IPS DF 6.9 (cell line): ENCODE measurements at places on chromosomes 1 and 21.
A peak's percentile ranks its signal among the peaks of the same experiment; 100 is the strongest.

GRCh38 chr1:221509575-221510355 is 232.1 kb downstream of the DUSP10 start:
- no peak for DNase-seq

- DNase-seq = no peak
These were observed 7.9 kb downstream of the PGBD2 start for GRCh38 chr1:248913933-248914332.

DNA sequence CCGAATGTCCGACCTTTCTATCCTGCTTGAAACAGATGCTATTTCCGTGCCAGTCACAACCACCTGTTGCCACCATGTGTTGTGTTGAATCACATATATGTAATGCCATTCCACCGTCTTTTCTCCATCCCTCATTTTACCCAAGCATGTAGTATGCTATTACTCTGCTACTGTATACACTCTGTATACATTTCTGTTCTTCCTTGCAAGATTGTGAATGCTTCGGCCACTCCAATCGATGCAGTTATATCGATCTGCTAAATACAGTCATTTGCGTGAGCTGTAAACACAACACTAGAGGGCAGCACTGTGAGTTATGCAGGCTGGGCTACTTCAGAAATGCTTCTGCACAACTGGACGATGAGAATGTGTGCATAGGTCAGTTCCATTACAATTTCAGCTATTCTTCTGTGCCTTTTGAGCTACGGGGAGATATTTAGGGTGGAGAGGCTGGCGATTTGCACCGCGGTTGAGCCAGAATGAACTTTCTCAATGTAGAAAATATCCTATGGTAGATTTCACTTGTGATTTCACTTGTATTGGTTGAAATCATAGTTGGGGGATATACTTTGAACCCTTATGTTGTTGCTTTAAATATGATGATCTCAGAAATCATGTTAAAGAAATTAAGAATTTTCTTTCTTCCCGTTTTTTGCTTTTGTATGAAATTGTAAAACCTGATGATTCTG is 289.8 kb downstream of the NTNG1 start:
- DNase-seq = peak; percentile 31

GRCh38 chr1:85245456-85245855 is 14.0 kb downstream of the C1orf52 start:
- no peak for DNase-seq

GRCh38 chr21:26405735-26406361 is 167.2 kb downstream of the CYYR1 start:
- DNase-seq = peak; percentile 11

DNA sequence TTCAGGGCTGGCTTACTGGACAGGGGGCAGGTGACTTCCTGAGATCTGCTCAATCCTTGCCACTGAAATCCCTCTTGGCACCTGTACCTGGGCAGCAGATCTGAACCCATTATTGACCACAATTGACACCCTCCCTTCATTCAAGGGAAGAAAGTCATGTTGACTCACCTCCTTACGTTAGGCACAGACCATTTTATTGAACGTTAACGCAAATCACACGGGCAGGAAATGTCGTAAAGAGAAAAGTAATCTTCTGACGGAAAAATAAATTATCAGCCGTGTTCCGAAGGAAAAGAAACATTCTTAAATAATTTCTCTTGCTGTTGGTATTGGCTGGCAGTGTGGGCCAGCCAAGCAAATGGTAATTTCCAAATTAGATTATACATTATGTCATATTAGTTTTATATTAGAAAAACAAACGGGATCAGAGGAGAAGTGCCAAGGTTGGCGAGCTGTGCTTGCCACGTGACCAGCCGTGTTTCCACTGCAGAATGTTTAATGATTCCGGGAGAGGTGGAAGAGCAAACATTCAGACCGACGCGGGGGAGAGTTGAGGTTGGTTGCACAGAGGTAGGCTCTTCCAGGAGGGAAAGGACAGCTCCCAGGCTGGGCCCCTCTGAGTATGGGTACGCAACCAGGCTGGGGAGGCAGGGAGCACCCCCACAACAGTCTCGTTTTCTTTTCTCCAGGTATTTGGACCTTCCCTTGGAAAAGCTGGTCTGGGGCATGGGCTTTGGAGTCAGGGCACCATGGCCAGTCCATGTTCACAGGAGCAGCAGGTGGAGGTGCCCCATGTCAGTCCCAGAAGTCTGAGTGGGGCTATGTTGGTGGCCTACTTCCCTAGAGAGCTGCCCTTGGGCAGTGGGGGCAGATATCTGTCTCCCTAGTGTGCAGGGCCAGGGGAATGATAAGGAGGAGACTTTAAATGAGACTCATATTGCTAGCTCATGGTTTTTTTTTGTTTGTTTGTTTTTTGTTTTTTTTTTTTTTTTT is 121.1 kb downstream of the FOXD2 start:
- no peak for DNase-seq

GRCh38 chr1:196136396-196136795 is 471.8 kb downstream of the KCNT2 start:
- no peak for DNase-seq

GRCh38 chr21:28975397-28975796 is 17.3 kb downstream of the LTN1 start:
- no peak for DNase-seq

DNA sequence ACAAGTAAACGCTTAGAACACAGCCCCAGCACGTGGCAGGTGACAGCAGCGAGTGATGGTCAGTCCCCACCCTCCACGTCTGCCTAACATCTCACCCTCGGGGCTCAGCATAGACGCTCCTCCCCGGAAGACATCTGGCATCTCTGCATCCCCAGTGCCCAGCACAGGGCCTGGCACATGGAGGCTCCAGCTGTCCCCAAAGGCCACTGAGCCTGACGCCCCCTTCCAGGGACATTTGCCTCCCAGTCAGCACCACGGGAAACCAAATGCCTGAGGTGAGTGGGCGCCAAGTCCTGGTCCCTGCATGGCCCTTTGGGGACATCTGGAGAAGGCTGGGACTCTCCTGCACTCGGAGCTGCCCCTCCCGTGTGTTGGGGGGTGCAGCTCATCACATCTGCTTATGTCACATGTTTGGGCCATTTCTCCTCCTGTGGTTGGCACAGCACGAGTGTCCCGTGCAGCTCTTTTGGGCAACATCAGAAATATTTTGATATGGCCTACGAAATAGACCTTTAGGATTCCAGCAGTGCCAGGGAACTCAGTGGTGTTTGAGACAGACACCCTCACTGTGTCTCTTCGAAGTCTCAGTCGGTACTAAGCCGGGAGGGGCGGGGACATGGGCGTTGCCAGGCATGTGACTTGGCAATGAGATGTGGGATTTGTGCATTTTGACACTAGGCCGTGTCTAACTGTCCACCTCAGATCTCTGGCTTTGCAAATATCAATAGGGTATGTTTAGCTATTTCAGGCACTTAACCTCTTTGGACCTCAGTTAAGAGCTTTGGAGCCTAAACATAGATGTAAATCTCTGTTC is 315.0 kb downstream of the PTPRU start:
- DNase-seq = no peak

- no peak for DNase-seq
These were observed 32.1 kb upstream of the TEKT2 start for GRCh38 chr1:36051821-36052220.

- no peak for DNase-seq
These were observed 121.7 kb downstream of the ATF6 start for GRCh38 chr1:161887730-161888287.

DNA sequence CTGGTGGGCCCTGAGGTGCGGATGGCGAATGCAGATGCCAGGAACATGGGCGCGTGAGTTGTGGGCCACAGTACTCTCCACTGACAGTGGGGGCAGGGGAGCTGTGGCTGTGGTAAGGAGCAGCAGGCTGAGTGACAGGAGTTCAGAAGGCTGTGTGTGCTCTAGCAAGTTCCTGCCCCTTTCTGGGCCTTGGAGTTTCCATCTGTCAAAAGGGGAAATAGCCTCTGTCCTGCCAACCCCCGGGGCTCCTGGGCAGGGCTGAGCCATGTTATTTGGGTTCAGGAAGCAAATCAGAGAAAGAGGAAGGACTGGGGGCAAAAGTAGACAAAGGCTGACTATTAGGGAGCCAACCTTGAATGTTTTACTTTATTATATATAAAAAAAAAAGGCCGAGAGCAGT is 19.5 kb upstream of the MFN2 start:
- no peak for DNase-seq

GRCh38 chr1:76269155-76269554 is 194.6 kb downstream of the ST6GALNAC3 start:
- no peak for DNase-seq

GRCh38 chr1:214050513-214051401 is 63.0 kb downstream of the PROX1 start:
- no peak for DNase-seq

- no peak for DNase-seq
These were observed 73.2 kb upstream of the CYP2J2 start for GRCh38 chr1:59999746-60000145.

DNA sequence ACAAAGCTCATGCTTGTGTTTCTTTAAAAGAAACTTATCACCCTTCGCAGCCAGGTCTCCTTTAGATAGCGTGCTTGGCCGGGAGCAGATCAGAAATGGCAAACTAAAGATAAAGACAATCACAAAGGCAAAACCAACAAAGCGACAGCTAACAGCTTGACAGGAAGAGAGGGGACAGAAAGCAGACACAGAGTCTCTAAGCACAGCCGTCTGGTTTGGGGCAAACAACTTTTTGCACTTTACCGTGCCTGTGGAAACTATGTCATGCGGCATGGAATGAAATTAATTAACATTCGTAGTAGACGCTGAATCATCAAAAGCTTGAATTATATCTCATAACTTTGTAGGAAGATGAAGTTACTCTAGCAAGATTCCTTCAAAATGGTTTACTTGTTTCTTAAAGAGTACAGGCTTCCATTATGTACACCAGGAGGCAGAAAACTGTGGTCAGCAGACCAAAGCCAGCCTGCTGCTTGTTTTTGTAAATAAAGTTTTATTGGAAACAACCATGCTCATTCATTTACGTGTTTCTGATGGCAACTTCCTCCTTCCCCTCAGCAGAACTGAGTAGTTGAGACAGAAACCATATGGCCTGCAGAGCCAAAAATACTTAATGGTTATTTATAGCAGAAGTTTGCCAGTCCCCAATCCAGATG is 183.2 kb downstream of the KIF26B start:
- DNase-seq = no peak

GRCh38 chr1:3651930-3652547 is at the start of gene TP73:
Gene TP73 (plus strand): TSS chr1:3652516. CDS start chr1:3682366, 29,850 bp downstream.
- DNase-seq = no peak

DNA sequence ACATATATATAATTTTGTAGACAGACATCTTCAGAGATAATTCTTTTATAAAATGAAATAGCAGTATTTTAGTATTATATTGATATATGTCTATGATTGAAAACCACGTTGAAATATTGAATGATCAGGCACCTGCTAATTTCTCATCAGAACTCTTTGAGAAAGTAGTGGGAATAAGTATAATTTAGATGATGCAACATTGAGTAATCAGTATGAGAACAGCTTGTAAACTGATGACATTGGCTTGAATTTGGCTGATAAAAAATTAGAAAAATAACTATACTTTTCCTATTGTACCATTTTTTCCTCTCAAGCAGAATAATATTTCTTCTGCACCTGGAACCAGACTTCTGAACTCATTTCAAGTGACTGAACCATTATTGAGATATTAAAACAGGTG is 1316.8 kb downstream of the NCAM2 start:
- no peak for DNase-seq

DNA sequence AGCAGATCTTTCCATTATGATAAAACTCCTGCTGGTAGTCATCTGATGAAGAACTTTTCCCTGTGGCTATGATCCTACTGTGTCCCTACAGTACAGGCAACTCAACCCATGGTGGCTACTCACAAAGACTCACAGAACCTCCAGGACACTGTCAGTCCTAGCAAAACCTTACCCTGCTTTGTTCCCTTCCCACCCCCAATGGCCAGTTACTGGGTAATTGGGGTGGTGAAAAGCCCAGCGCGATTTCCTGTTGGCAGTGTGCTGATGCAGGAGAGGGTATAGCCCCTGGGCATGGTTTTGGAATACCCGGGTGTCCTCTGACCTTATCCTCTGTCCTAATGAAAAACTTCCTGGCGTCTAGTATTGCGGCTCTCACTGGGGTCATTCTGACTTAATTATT is 533 bp upstream of the RGL1 start:
- DNase-seq = no peak

DNA sequence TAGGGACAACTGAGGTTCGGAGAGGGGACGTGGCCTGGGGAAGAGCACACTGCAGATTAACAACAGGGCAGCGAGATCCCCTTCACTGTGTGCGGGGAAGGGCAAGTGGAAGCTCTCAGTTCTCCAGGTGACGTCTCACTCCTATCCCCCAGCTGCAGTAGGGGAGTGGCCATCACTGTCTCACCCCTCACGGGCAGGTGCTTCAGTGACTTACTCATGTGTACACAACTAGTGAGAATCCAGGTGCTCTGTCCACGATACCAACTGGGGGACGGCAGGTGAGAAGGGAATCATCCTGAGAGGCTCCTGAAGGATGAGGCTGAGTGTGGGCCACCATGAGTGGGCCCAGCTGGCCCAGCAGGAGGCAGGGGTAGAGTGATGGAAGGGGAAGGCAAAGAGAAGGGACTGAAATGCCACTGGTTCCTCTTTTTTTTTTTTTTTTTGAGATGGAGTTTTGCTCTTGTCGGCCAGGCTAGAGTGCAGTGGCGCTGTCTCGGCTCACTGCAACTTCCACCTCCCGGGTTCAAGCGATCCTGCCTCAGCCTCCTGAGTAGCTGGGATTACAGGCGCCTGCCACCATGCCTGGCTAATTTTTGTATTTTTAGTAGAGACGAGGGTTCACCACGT is 25.9 kb downstream of the RHBG start:
- DNase-seq = no peak

DNA sequence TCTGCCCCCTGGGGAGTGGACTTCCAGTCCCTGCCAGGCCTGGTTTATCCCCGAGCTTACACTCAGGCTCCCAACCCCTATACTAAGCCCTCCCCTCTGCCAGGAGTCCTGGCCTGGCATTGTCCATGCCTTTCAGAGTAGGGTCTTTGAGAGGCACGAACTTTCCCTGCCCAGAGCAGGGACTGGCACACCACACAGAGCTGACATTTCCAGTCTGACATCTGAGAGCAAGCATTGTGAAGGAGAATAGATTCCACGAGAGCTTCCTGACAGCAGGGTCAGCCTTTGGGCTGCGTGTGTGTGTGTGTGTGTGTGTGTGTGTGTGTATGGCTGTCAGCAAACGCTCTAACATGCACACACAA is 59.5 kb upstream of the LAPTM5 start:
- DNase-seq = no peak

- DNase-seq = no peak
These were observed 32.9 kb downstream of the CD58 start for GRCh38 chr1:116537898-116538297.

- DNase-seq = no peak
These were observed 80.7 kb downstream of the ATP5PO start for GRCh38 chr21:33834801-33835500.

- no peak for DNase-seq
These were observed 23.2 kb upstream of the SLC2A1 start for GRCh38 chr1:42981871-42982270.

GRCh38 chr1:24100945-24101737 is 10.8 kb downstream of the MYOM3 start:
- DNase-seq = no peak

- no peak for DNase-seq
These were observed 143.5 kb upstream of the USH2A start for GRCh38 chr1:216566641-216567205.

GRCh38 chr1:218468711-218469110 is 123.6 kb downstream of the TGFB2 start:
- no peak for DNase-seq

- no peak for DNase-seq
These were observed 53.7 kb downstream of the PLEKHA6 start for GRCh38 chr1:204306076-204306475.

GRCh38 chr1:81550753-81551152 is 250.0 kb upstream of the ADGRL2 start:
- no peak for DNase-seq
